ENCODE measurements at places on chromosomes 6 and 20.

- DNase-seq: no peak
Measured at GRCh38 chr20:20897145-20897544, 184.7 kb upstream of the RALGAPA2 start.

GRCh38 chr20:44527716-44528199, 5.9 kb upstream of the SERINC3 start:
- DNase-seq: no peak

- DNase-seq: peak; percentile 42
Measured at GRCh38 chr6:51959744-51960383, 127.5 kb downstream of the PKHD1 start.

- DNase-seq: no peak
Measured at GRCh38 chr6:35310265-35310831, 12.7 kb downstream of the DEF6 start.

DNA sequence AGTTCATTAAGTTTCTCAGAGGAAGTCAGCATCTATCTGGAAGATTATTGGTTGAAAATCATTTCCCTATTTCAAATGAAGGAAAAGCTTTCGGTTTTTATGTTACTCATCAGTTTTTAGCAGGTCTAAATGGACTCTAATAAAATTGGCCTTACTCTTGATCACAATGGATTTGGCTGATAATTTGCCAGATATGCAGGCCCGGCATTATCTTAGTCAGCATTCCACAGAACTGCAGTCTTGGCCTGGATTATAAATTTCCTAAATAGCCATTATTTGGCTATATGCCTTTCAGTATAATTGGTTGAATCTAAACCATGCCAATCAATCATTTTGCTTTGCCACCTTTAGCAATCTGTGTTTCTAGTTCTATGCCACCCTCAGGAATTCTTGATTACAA, 91.7 kb upstream of the KCNQ5 start:
- DNase-seq: no peak

DNA sequence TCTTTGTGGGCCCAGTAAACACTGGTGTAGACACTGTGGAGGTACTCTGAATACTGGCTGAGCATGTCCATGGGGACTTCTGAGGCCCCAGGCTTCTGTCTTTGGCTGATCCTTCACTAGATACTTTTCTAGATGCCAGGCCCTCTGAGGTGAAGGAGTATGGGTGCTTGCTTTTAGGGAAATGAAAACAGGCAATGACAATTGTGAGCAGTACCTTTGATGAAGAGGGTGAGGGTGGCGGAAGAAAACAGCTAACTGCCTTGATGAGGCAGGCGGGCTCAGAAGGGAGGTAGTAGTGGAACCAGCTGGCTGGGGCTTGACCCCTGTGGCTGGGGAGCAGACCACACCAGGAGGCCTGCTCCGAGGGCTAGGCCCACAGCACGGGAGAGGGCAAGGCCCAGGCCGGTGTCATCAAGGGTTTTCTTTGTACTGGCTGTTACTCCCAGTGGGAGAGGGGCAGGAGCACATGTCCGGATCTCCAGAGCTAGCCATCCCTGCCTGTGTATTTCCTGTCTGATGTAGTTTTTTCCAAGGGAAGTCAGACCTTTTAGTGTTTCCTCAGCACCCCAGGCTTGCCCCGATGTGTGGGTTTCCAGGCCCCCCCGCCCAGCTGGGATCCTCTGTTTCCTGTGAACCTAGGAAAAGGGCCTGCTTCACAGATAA, 3.9 kb downstream of the PLCG1 start:
- no peak for DNase-seq

- DNase-seq: no peak
Measured at GRCh38 chr6:119749335-119749734, 399.8 kb upstream of the MAN1A1 start.

GRCh38 chr6:146550911-146551310, 7.3 kb downstream of the RAB32 start:
- DNase-seq: no peak

- DNase-seq: no peak
Measured at GRCh38 chr20:13250251-13250650, 29.2 kb downstream of the ISM1 start.

- DNase-seq: no peak
Measured at GRCh38 chr6:121600389-121601168, 165.1 kb downstream of the GJA1 start.

DNA sequence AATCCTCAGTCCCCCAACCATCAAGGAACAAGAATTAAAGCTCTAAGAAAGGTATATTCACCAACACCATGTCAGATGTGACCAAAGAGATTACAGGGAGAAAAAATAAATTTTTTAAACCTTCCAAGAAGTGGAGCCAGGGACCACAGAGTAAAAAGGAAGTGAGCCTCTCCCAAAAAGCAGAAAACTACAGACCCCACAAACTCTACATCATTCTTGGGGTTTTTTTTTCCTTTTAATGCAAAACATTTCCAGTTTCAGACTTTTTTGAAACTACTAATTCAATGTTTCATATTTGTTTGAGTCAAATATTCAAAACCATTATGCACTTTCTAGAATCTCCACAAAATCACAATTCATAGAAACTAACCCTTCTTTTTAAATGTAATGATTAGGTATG, 6.8 kb upstream of the IL17F start:
- DNase-seq: no peak

- DNase-seq: no peak
Measured at GRCh38 chr6:105745464-105746129, 340.5 kb upstream of the PRDM1 start.

DNA sequence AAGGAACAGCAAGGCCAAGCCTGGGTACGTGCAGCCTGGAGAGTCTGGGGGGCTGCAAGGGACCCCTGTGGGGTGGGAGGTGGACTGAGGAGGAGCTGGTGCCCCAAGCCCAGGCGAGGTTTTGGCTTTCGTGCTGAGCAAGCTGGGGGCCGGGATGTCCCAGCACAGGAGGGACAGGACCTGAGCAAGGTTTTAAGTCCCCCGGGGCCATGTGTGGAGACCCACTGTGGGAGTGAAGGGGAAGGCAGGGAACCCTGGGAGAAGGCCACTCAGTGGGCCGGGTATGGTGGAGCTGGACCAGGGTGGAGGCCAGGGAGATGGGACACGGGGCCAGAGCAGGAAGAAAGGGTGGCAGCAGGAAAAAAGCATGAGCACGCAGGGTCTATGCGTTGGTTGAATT, 419.2 kb upstream of the SULF2 start:
- no peak for DNase-seq

DNA sequence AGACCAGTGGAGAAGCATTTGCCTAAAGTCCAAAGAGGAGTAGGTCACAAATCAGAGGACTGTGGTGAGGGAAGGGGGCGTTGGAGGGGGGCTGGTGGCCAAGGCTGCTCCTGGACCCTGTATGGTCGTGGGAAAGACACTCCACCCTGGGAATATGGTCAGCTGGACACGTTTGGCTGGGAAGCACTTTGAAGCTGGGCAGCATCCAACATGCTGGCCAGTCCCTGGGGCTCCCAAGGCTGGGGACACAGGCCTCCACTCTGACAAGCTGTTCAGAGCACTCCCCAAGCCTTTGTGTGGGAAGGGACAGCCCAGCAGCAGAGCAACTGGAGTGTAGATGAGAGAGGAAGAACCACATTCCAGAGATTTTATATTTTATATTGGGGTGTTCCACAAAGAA, 203.2 kb downstream of the ANKRD60 start:
- no peak for DNase-seq

DNA sequence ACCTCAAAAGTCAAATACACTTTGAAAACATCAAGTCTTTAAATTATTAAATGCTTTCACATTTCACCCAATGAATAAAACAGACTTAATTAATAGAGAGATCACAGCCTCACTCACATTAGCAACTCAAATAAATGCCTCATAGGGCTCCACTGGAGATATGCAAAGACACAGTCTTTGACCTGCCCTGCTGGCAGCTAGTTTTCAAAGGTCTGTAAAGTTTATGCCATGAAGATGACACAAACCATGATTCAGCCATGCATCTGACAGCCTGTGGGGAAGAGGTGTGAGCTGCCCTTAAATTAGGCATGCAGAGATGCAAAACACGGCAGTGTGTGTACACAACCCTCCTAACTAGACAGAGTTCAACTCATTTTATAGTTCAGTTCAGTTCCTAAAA, 83.6 kb downstream of the PAK5 start:
- no peak for DNase-seq

- no peak for DNase-seq
Measured at GRCh38 chr6:90678049-90678779, 91.3 kb upstream of the MAP3K7 start.

DNA sequence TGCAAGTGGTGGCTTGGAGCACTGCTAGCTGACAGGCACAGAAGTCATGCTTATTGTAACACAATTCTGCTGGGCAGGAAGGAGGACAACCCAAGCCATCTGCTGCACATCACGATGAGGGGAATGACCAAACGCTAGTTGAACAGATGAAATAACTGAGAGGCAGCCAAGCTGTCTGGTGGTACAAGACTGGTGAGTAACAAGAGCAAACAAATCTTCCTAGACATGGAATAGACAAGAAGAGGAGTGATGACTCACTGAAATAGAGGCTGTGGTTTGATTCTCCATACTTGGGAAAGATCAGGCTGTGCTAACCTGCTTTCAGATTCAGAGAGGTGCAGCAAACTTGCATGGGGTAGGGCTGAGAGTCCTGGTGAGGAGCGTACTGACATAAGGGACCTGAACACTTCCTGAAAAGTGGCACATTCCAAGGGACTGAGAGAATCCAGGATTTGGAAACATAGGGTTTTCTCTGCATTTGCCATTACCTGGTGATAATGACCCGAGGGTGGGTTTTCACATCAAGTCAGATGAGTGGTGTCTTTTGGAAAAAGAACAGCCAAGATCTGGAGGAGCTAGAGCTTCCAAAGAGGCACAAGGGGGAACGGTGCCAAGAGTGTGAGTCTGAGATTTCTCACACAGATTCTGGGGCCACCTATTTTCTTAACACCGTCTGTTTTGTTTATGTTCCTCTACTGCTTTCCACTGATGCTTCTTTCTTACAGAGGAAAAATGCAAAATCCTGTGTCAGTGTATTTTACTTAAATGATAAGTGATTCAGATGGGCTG, 60.0 kb downstream of the PRL start:
- no peak for DNase-seq

DNA sequence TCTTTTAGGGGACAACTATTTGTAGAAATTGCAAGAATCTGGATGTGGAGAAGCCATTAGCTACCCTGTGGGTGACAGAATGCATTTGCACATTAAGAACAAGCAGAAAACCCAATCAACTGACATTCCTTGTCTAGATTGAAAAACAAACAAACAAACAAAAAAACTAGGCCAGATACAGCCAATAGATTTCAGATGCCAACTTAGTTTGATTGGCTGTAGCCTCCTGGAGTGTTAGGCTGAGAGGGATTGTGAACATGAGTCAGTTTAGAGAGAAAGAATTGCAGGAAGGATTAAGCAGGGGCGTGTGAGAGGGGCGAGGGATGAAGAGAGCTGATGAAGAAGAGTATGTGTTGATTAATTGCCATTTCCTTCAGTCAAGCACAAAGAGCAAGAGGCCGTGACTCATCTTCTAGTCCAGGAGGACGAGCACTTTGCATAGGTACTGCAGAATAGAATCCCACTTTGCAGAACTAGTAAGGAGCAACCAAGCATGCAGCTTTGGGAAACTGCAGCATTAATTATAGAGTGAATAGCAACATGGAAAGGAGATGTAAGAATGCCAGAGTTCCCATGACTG, 188.0 kb upstream of the RAB32 start:
- DNase-seq: no peak

GRCh38 chr6:144768551-144769075, 483.5 kb downstream of the UTRN start:
- no peak for DNase-seq

DNA sequence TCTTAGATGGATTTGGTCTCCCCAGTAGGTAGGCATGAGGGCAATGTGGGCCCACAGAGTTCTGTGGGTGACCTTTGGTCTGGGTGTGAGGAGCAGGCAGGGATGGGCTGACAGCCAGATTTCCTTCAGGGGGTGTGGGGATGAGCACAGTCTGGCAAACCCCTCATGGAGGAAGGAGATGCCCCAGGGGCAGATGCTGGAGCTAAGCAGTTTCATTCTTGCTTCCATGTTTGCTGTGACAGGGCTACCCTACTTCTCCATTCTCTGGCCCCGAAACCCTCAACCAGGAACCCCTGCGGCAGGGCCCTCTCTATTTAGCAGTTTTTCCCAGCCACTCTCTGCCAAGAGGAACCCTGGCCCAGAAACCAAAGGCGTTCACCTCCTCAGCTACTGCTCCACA, 40.4 kb downstream of the GCLC start:
- DNase-seq: no peak

- DNase-seq: no peak
Measured at GRCh38 chr6:142846883-142847287, 98.1 kb downstream of the HIVEP2 start.

- DNase-seq: no peak
Measured at GRCh38 chr6:42482174-42482573, 30.4 kb upstream of the TRERF1 start.

DNA sequence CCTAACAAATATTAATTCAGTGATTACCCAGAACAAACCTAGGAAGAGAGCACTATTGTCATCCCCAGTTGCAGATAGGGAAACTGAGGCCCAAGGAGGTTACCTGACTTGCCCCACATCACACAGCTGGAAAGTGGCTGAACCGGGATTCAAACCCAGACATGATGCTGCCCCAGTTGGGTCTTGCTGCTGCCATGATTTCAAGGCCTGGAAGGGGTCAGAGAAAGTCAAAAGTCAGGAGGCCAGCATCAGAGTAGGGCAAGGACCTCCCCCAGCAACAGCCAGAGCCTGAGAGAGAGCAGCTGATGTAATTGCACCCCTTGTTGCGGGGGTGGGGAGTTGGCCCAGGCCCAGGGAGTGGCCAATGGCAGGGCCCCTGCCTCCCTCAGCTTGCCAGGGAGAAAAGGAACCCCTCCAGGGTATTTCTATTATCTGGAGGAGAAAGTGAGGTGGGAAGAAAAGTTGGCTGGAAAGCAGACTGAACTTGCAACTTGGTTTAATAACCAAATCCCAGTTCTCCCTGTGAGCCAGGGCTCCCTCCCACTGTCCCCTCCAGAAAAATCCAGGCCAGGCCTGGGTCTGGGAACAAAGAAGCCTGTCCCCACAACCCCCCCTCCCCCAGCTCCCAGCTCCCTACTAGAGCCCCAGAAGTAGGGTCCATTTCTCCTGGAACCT, 83.6 kb downstream of the MRPL14 start:
- DNase-seq: no peak

DNA sequence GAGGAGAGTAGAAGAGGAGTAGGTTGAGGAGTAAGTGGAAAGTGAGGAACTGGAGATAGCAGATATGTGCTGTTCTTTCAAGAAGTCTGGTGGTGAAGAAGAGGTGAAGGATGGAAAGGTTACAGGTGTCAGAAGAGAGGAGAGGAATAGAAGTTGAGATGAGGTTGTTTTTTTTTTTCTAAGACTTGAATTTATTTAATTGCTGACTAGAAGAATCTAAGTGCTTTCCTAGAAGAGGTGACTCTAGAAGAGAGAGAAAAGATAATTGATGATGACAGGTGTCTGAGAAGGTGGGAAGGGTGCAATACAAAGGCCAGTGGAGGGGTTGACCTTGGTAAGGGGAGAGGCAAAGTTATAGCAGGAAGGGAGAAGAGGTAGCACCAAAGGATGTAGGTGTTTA, 25.6 kb downstream of the NDUFAF5 start:
- no peak for DNase-seq

DNA sequence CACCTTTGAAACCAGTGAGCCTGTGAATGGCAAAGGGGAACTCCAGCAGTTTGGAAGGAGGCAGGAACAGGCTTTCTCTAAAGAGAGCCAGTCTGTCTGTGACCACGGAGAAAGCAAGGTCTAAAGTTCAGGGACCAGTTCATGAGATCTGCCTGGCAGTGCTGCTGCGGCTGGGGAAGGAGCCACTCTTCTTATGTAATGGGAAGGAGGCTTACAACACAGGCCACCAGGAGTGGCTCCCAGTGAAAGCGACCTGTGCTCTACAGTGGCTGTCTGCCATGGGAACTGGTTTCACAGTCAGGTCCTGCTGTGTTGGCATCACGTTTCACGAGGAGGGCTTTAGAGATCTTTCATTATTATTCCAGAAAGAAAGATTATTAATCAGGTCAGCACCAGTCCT, 291.9 kb upstream of the PRDM1 start:
- no peak for DNase-seq
